PC-9 (cell line): ENCODE measurements at places on chromosomes 2 and 18. TPM values are rescaled to one million over a fixed set of nuclear protein-coding genes. Genes with fewer than 3 reads are reported as not detected.

The TCF23 gene
- total RNA-seq: not detected in 2 replicates

The KRTCAP3 gene
- total RNA-seq: 62.9 and 91.7 TPM in 2 replicates

The STEAP3 gene
- 23.0 and 26.3 TPM in 2 replicates for total RNA-seq

The FARSB gene
- 37.5 and 50.2 TPM in 2 replicates for total RNA-seq

The PHOSPHO2 gene
- total RNA-seq: 5.3 and 5.9 TPM in 2 replicates

The IGFBP2 gene
- total RNA-seq: 106 and 133 TPM in 2 replicates

The CDH20 gene
- not detected in 2 replicates for total RNA-seq

DNA sequence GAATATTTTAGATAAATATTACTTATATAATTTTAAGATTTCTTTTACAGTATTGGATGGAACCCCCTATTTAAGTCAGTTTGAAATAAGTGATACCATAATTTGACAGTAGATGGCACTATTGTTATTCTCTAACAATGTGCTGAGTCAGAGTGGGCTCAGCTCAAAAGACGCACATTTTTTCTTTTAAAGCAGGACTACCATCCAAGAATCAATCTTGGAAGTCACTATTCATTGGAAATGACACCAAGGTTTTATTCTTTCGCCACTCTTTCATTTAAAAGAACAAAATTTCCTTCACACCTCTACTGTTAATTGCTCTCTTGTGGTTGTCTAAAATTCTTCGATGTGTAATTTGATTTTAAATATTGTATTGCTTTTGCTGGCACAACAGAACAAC lies 32.6 kb upstream of the SPAG16 start:
- peak; percentile 58 for DNase-seq
- H3K4me3 ChIP-seq: no peak overlapping the region
- peak overlapping the region; percentile 53 for H3K27ac ChIP-seq
- no peaks in the 10 kb centered on the region for H3K27me3 ChIP-seq
- no peaks in the 10 kb centered on the region for H3K36me3 ChIP-seq
- H3K4me1 ChIP-seq: 0 out of 2 replicates have a peak, but pooled peaks cover 6% of the 10 kb centered on the region

- H3K4me1 ChIP-seq: no peaks in the 10 kb centered on the region
- no peaks in the 10 kb centered on the region for H3K36me3 ChIP-seq
- no peak for DNase-seq
- H3K27me3 ChIP-seq: no peaks in the 10 kb centered on the region
- H3K4me3 ChIP-seq: no peak overlapping the region
- no peak overlapping the region for H3K27ac ChIP-seq
Observed at GRCh38 chr2:24147364-24147763, 24.1 kb downstream of the FAM228B start.

- H3K4me3 ChIP-seq: no peak overlapping the region
- peaks cover 13% of the 10 kb centered on the region; the same call in 1 of the 2 replicates for H3K4me1 ChIP-seq
- H3K27me3 ChIP-seq: no peaks in the 10 kb centered on the region
Observed at GRCh38 chr2:105919826-105920225, 175.1 kb downstream of the NCK2 start.

GRCh38 chr18:51107598-51108305 lies 77.7 kb downstream of the SMAD4 start:
- no peak overlapping the region for H3K4me3 ChIP-seq
- no peak overlapping the region for H3K27ac ChIP-seq
- no peaks in the 10 kb centered on the region for H3K27me3 ChIP-seq
- no peaks in the 10 kb centered on the region for H3K4me1 ChIP-seq
- no peaks in the 10 kb centered on the region for H3K36me3 ChIP-seq
- no peak for DNase-seq

- no peak overlapping the region for H3K27ac ChIP-seq
- no peak overlapping the region for H3K4me3 ChIP-seq
- no peaks in the 10 kb centered on the region for H3K27me3 ChIP-seq
Observed at GRCh38 chr18:55235094-55235461, 275.8 kb upstream of the CCDC68 start.

DNA sequence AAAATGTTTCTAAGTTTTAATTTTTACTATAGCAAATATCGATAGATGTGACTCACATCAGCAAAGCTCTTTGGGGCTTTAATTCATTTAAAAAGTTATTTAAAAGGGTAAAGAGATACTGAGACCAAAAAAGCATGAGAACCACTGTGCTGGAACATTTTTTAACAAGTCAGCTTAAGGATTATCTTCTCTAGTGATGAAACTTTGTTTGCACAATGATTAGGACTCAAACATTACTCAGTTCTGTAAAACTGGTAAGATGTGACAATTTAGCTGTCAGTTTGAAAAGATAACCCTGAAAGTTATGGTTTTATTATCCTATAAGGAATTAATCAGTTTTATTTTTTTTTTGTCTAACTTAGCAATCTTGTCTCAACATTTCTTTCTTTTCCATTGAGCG lies 301.4 kb downstream of the TSN start:
- H3K4me3 ChIP-seq: no peak overlapping the region
- no peaks in the 10 kb centered on the region for H3K36me3 ChIP-seq
- peaks cover 15% of the 10 kb centered on the region for H3K27me3 ChIP-seq

DNA sequence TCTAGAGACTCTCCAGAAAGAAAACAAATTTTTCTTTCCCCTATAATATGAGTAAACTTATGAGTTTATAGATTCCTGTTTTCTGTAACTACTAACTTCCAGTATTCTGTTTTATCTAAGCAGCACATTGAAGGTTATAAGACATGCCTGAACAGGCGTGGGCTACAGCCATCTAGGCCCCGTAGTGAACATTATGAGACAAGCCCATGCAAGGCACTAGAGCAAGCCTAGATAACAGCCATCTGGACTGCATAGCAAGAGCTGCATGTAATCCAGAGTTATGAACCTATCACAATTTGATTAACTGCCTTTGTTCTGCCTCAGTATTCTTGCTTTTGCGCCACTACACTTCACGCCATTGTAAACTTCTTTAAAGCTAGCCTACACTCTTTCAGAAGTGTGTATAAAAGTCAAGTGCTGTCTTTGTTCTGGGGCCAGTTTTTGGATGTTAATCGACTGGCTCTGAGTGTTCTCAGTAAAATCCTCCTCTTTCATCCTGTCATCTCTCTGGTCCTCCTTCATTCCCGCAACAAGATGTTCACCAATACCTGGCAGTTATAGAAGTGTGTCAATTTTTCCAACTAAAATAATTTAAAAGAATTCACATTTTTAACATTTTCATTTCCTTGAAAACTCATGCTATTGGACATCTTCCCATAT lies 3.0 kb upstream of the SULT1C3 start:
- H3K36me3 ChIP-seq: no peaks in the 10 kb centered on the region
- no peak for DNase-seq
- H3K27me3 ChIP-seq: no peaks in the 10 kb centered on the region
- H3K4me3 ChIP-seq: no peak overlapping the region

GRCh38 chr2:179569831-179570233 lies 291.6 kb downstream of the ZNF385B start:
- H3K27ac ChIP-seq: no peak overlapping the region
- DNase-seq: peak; percentile 48
- no peak overlapping the region for H3K4me3 ChIP-seq
- no peaks in the 10 kb centered on the region for H3K36me3 ChIP-seq

GRCh38 chr2:145157036-145157675 lies 637.2 kb upstream of the ZEB2 start:
- H3K36me3 ChIP-seq: no peaks in the 10 kb centered on the region
- H3K4me3 ChIP-seq: no peak overlapping the region
- DNase-seq: no peak
- H3K27ac ChIP-seq: no peak overlapping the region
- no peaks in the 10 kb centered on the region for H3K27me3 ChIP-seq

DNA sequence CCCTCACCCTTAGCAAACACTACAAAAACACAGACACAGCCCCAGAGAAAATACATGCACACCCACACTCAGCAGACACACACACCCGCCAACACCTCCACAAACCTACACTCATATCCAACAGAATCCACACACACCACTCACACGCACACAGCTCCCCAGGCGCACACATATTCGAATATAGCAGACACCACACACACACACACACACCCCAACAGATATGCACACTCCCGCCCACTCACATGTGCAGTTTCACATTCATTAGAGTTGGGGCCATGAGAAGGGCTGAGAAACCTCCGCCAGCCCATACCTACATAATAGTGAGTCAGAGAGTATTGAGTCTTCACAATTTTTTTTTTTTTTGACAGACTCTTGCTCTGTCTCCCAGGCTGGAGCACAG lies 29.4 kb upstream of the NOTO start:
- H3K4me1 ChIP-seq: peaks cover 18% of the 10 kb centered on the region
- no peak overlapping the region for H3K4me3 ChIP-seq
- DNase-seq: no peak
- no peak overlapping the region for H3K27ac ChIP-seq

DNA sequence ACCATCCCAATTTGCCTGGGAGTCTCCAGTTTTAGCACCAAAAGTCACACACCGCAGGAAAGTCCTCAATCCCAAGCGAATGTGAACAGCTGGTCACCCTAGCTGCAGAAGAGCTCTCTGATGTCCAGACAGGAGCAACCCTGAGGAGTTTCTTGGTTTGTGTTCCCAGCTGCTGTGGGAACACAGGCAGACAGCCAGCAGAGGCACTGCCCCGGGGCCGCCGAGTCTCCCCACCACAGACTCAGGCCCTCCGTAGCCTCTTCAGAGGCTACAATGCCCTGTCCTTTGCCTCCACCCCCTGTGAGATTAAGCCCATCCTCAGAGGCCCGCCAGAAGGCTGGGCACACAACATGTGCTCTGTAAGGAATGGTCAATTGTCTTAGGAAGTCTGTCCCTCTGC lies 111.5 kb downstream of the TTC32 start:
- no peaks in the 10 kb centered on the region for H3K36me3 ChIP-seq
- H3K27ac ChIP-seq: no peak overlapping the region
- H3K4me1 ChIP-seq: peaks cover 36% of the 10 kb centered on the region
- no peaks in the 10 kb centered on the region for H3K27me3 ChIP-seq
- no peak for DNase-seq

DNA sequence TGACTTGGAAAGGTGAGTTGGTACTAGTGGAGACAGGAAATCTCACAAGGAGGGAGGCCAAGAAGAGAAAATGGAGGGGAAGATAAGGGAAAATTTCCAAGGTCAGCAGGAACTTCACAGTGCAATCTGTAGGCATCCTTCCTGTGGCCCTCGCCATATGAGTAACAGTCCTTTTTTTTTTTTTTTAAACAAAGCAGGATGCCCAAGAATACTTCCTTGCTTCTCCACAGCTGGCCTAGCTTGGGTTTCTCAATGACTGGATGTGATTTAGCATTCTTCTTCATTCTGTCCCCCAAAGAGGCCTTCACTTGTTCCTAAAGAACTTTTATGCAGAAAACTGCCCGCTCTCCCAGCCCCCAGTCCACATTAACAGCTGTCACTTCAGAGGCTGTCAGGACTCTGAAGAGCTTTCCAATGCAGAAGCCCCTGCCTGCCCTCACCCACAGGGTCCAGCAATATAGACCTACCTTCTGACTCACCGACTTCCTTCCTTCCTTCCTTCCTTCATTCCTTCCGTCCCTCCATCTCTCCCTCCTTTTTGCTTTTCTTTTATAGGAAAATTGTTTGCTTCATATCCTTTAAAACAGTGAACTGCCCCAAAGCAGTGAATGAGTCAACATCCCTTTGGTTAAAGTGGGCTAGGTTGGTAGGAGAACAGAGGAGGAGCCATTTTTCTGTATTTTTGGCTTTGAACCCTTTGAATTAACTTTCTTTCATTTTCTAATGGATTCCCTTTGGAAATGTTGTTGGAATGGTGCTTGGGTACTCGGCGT lies 172.0 kb downstream of the MGAT5 start:
- no peaks in the 10 kb centered on the region for H3K4me1 ChIP-seq
- no peaks in the 10 kb centered on the region for H3K36me3 ChIP-seq
- no peak for DNase-seq
- H3K27ac ChIP-seq: no peak overlapping the region

- no peaks in the 10 kb centered on the region for H3K27me3 ChIP-seq
- H3K36me3 ChIP-seq: no peaks in the 10 kb centered on the region
- H3K4me1 ChIP-seq: peaks cover 18% of the 10 kb centered on the region
- peak; percentile 68 for DNase-seq
- no peak overlapping the region for H3K4me3 ChIP-seq
- no peak overlapping the region for H3K27ac ChIP-seq
Observed at GRCh38 chr2:222797261-222797660, 63.6 kb upstream of the ACSL3 start.

- no peaks in the 10 kb centered on the region for H3K36me3 ChIP-seq
- DNase-seq: peak; percentile 40
- no peak within 1 kb of the TSS for H3K27ac ChIP-seq
- peak within 1 kb of the TSS; percentile 67 for H3K4me3 ChIP-seq
- no peaks in the 10 kb centered on the region for H3K27me3 ChIP-seq
Observed at GRCh38 chr18:23689031-23689615, at the start of gene LAMA3. Gene LAMA3, plus strand, starts transcription at chr18:23689453. Its CDS starts 231 bp downstream, at chr18:23689684.
